ENCODE measurements at places on chromosomes 7 and 10.

DNA sequence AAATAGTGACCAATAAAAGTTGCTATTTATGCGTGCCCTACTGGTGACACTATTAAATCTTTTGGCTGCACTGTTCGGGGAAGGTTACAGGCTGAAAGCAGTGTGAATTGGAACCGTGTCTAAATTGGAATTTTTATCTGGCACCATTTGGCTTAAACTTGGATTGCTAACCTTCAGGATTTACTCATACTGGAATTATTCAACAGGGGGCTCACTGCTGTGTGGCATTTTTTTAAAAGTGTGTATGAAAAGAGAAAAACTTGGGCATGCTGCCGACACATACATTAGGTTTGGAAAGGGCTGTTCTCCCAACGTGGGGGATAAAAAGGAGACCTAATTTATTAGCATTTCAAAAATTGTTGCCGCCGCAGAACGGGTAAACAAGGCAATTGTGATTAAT lies 537.9 kb upstream of the MGMT start:
- DNase-seq = no peak

DNA sequence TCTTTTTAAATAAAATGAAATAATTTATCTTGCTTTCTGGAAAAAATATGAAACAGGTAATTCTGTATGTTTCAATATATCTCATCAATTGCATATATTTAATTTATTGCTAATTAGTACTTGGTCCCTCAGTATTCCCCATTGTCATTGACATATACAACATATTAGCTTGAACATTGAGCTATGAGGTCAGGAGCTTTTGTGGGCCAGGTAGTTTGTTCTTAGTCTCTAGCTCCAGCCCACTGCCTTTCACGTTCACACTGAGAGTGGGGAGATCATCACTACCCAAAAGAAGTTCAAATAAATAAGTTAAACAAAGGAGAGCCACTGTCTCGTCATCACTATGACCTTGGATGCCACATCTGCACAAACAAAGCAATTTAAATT lies 54.7 kb upstream of the DKK1 start:
- DNase-seq = no peak

DNA sequence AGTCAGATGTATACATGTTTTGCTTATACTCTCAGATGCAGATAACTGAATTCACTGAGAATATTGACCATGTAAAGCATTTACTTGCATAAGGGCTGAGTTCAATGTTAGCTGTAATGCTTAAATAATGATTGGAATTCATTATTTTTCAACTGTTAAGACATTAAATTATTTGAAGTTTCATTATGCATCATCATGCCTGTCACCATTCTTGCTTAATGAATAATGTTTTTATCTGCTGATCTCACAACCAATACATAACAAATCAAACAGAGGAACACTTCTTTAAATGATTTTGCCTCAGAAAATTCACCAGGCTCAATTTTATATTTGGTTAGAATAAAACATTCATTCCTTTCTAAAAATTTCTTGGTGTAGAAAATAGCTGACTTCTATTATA lies 233.4 kb downstream of the GPR37 start:
- DNase-seq = no peak

DNA sequence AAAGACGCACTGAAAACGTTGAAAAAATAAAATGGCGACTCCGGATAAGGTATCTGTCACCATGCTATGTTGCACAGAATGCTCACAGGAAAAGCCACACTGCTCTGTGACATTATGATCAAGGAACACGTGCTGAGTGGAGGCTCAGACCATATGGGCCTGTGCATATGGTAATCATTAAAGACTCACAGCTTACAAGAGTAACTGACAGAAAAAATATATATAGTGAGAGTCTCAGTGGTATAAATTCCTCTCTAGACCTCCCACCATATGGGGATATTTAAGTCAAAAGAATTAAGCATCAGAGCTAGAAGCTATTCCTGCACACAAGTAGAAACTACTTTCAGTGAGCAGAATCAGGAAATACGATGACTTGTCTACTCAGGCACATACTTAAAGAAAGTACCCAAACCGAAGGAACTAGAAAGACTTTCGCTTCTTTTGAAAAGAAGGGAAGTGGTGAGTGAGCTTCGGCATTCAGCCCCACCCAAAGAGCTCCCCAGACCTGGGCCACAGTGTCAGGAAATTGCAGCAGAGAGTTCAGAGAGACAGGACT lies 65.1 kb upstream of the MPP7 start:
- DNase-seq = peak; percentile 34

DNA sequence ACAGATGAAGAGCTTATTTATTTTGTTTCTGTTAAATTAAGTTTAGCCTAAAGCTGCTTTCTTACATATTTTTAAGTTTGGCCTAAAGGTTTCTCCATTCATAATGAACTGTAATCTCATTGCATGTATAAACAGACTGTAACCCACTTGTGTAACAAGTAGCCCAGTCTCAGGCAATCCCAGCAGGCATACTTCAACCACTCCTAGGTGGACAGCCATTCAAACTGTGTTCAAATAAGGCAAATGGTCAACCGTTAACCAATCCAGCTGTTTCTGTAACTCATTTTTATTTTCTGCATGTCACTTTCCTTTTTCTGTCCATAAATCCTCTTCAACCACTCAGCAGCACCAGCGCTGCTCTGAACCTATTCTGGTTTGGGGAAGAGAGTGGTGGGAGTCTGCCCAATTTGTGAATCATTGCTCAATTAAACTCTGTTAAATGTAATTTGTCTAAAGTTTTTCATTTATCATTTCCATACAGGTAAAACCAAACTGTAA lies 35.9 kb downstream of the PHYHIPL start:
- no peak for DNase-seq

- DNase-seq = peak; percentile 77
Observed at GRCh38 chr7:131235489-131236317, 92.0 kb upstream of the MKLN1 start.

GRCh38 chr7:103660455-103661371 lies 214.7 kb upstream of the SLC26A5 start:
- no peak for DNase-seq

GRCh38 chr10:7045891-7046599 lies 364.8 kb downstream of the SFMBT2 start:
- DNase-seq = no peak

DNA sequence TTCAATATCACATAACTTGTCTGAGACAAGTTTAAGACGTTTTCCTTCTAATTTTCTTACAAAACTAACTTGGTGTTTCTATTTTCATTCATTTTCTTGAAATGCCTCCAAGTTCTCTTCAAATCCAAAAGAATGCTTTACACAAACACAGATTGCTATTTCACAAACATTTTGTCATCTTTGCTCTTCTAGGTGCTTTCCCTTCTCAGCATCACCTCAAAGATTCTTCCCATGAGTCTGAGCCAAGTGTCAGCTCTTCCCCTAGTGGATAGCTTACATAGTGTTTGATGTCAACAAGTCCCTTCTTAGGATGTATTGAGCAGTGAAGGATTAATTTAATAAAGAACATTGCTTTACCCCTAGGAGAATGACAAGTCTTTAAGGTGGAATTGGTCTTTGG lies 38.1 kb upstream of the SEMA3A start:
- no peak for DNase-seq

DNA sequence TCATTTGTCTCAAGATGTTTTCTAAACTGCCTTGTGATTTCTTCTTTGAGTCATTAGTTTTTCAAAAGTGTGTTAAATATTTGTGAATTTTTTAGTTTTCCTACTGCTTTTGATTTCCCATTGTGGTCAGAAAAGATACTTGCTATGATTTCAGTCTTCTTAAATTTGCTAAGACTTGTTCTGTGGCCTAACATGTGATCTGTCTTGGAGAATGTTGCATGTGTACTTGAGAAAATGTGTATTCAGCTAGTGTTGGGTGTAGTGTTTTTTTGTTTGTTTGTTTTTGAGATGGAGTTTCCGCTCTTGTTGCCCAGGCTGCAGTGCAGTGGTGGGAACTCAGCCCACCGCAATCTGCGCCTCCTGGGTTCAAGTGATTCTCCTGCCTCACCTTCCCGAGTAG lies 28.6 kb downstream of the BMPR1A start:
- DNase-seq = no peak

- DNase-seq = no peak
Observed at GRCh38 chr7:108535257-108535656, 9.3 kb upstream of the PNPLA8 start.

- DNase-seq = no peak
Observed at GRCh38 chr10:26326851-26327250, 110.3 kb downstream of the GAD2 start.

DNA sequence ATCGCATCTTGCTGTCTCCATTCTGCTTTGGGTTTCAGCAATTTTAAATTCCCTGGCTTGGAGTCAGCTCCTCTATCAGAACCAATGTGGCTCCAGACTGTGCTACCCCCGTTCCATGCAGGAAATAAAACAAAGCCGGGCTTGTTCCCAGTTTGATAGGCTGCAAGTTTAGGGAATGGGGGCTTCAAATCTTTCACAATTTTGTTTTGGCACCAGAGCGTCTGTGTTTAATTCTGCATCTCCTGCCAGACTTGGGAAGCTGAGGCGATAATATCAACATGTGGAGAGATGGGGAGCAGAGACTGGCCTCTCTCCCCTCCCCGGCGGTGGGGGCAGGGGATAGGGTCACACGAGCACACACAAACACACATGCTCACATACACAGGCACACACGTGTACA lies 305.9 kb downstream of the FGFR2 start:
- no peak for DNase-seq

- DNase-seq = no peak
Observed at GRCh38 chr10:73923935-73924598, 13.1 kb downstream of the PLAU start.

GRCh38 chr7:44155191-44156185 lies 14.4 kb upstream of the MYL7 start:
- DNase-seq = no peak

GRCh38 chr10:78215645-78216044 lies 182.0 kb downstream of the RPS24 start:
- DNase-seq = peak; percentile 10

- DNase-seq = no peak
Observed at GRCh38 chr10:72062382-72062781, 26.0 kb downstream of the SPOCK2 start.

DNA sequence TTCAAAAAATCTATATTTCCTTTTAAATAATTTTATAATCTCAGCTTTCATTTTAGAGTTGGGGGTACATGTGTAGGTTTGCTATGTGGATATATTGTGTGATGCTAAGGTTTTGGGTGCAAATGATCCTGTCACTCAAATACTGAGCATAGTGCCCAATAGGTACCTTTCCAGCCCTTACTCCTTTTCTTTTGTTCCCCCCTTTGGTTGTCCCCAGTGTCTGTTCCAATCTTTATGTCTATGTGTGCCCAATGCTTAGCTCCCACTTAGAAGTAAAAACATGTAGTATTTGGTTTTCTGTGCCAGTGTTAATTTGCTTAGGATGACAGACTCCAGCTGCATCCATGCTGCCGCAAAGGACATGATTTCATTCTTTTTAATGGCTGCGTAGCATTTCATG lies 103.6 kb downstream of the ZEB1 start:
- no peak for DNase-seq

GRCh38 chr10:46329690-46330016 lies 42.9 kb downstream of the ANTXRL start:
- no peak for DNase-seq

DNA sequence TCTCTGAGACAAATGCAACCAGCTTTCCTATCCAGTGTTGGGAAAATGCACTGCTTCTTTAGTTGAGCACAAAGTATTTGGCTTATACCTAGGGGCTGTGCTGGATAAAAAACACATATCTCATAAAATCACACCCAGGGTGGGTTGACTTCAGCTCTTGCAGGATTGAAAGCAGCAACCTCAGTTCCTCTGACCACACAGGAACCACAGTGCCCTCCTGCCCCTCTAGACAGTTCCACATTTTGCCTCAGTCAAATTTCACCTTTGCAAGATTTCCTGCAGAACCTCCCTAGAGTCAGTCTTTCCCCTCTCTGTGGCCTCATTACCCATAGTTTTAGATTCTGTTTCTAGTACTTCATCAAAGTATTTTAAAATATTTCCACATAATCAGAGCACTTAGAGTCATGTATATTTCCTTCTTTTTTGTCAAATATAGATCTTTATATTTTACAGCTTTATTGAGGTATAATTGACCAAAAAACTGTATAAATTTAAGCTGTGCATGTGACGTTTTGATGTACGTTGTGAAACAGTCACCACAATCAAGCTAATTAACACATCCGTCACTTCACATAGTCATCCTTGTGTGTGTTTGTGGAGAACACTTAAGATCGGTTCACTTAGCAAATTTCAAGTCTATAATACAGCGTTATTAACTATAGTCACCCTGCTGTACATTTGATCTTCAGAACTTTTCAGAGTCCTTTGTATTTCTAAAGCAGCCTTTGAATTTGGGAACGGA lies 37.0 kb upstream of the EGR2 start:
- no peak for DNase-seq

GRCh38 chr7:3274131-3274530 lies 26.9 kb upstream of the SDK1 start:
- no peak for DNase-seq

DNA sequence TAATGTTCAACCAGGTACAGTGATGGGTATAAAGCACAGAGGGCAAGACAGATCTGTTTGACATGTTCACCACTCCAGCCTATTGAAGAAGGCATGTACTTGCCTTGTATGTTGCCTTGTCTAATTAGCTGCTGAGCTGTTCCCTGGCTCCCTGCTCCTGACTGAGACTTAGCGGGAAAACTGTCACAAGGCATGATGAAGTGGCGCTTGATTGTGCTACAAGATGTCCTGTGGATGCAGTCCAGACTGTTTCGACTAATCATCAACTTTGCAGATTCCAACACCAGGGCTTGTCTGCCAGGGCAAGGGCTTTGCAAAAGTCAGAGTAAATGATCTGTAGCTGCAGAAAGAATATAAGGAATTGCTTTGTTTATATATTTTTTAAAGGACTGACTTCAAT lies 136.2 kb upstream of the NRBF2 start:
- DNase-seq = no peak

GRCh38 chr10:23069019-23069815 lies 26.2 kb upstream of the MSRB2 start:
- DNase-seq = no peak

DNA sequence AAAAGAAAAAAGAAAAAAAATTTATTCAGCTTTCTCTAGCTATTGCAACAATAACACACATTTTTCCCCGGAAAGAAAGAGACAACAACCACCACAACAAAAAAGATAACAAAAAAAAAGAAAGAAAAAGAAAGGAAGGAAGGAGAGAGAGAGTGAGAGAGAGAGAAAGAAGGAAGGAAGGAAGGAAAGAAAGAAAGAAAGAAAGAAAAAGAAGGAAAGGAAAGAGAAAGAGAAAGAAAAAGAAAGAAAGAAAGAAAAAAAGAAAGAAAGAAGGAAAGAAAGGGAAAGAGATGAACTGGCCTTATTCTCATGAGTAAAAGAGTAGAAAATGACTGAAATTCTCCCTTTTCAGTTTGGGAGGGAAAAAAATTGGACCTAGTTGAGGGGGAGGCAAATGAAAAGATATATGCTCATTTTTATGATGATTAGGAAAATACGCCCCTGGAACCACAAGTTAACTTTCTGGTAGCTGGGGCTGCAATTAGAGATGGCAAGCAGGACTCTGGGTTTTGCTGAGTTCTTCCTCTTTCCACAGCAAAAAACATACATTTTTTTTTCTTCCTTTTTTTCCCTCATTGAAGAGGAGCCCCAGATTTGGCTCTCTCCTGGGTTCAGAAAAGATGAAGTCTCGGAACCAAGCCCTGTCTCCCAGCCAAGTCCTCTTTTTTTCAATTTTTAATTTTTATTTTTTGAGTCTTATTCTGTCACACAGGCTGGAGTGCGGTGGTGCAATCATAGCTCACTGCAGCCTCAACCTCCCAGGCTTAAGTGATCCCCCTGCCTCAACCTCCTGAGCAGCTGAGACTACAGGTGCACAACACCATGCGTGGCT lies 12.6 kb upstream of the PRDX3 start:
- DNase-seq = no peak
